ENCODE measurements at places on chromosomes 7 and 10.

DNA sequence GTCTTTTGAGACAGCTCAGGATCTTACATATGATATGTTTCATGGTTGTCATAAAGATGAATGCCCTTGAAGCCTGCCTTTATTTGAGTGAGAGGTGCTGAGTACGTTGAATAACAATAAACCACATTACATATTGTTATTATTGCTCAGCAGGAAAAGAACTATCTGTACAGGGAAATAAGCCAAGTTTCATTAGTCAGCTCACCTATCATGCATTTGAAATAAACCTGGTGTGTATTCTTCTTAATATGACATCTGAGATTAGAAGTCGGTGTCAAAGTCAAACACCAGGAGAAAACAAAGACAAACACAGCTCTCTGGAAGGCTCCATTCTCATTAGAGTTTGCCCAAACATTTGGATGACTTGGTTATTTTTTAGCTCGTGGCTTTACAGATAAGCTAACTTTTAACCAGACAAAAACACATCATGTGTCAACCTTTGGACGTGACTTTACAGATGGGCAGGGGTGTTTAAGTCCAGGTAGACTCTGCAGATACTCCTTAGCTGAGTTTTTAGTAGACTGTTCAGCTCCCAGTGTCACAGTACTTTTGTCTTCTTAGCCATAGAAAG, 71.2 kb upstream of the AOAH start:
- DNase-seq: no peak

- no peak for DNase-seq
Observed at GRCh38 chr10:24118246-24118645, 90.7 kb upstream of the KIAA1217 start.

DNA sequence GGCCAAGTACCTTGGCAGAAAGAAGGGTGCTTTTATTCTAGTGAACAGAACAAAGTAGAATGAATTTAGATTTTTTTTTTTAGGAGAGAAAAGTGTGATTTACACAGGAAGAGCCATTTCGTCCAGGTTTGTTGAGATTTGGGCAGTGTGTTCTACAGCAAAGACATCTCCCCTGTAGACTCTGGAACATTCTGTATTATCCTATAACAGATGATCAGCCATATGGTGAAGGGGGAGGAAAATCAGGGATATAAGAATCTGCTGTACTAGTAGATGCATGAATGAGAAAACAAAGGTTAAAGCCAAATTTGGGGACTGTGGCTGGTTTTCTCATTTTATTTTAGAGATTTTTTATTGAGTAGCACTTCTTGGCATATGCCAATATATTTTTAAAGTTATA, 453.7 kb upstream of the LRRTM3 start:
- no peak for DNase-seq

DNA sequence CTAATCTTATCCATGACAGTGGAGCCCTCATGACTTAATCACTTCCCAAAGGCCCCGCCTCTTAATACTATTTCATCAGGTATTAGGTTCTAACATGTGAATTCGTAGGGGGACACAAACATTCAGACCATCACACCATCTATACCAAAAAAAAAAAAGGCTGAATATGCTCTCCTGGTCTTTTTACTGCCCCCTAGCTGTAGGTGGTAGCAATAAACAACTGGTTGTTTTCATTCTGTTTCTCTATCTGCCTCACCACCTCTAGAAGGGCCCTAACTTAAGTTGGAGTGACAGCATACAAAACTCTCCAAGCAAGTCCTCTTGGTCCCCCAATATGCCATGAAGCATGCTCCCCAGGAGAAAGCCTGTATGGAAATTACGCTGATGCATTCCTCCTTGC, 94.1 kb downstream of the GRM8 start:
- peak; percentile 16 for DNase-seq

DNA sequence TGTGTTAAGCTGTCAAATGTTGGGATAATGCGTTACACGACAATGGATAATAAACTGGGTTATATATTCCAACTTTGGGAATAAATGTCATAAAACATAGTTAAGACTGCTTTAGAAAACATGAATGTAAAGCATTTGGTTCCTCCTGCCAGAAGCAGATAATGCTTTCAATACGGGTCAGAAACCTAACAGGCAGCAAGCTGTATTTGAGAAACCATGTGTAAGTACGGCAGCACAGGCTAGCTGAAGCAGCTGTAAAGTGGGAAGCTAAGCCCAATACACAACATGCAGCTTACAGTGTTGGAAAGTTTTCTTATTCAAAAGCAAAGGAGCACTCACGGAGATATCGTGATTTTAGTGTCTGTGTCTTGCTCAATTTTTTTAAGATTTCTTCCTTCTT, 46.5 kb downstream of the MALSU1 start:
- no peak for DNase-seq

DNA sequence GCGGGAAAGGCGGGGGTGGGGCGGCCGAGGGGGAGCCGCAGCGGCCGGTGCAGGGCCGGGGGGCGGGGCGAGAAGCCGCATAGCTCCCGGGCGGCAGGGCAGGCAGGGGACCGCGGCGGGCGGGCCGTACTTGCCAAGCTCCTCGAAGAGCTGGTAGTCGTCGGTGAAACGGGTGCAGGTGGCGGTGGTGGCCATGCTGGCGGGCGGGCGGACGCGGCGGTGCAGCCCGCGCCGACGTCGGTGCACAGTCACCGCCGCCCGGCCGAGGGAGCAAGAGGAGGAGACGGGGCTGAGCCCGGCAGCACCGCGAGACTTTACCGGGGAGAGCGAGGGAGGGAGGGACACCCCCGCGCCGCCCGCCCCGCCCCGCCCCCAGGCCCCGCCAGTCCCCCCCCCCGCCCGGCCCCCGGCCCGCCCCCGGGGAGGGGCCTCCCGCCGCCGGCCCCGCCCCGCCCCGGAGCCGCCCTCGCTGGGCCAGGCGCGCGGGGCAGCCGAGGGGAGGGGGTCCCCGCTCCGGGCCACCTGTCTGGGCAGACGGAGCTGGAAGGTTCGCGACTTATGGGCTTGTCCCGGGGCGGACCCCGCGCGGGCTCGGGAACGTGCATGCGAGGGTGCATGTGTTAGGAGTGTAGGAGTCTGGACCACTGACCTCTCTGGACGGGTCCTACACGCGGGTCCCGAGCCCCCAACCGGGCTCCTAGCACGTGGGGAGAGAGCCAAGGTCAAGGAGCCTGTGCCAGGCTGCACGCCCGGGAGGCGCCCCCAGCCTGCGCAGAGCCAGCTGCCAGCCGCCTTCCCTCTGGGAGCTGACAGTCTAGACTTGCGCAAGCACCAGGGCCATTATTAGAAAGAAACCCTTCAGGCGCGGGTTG, at the start of gene CAMK2G:
Gene CAMK2G (minus strand): TSS at position 289 of the 872 bp plus-strand sequence. CDS start 94 bp downstream, at position 195.
- DNase-seq: peak; percentile 89

- DNase-seq: no peak
Observed at GRCh38 chr7:99311702-99312101, 14.0 kb upstream of the ARPC1A start.

DNA sequence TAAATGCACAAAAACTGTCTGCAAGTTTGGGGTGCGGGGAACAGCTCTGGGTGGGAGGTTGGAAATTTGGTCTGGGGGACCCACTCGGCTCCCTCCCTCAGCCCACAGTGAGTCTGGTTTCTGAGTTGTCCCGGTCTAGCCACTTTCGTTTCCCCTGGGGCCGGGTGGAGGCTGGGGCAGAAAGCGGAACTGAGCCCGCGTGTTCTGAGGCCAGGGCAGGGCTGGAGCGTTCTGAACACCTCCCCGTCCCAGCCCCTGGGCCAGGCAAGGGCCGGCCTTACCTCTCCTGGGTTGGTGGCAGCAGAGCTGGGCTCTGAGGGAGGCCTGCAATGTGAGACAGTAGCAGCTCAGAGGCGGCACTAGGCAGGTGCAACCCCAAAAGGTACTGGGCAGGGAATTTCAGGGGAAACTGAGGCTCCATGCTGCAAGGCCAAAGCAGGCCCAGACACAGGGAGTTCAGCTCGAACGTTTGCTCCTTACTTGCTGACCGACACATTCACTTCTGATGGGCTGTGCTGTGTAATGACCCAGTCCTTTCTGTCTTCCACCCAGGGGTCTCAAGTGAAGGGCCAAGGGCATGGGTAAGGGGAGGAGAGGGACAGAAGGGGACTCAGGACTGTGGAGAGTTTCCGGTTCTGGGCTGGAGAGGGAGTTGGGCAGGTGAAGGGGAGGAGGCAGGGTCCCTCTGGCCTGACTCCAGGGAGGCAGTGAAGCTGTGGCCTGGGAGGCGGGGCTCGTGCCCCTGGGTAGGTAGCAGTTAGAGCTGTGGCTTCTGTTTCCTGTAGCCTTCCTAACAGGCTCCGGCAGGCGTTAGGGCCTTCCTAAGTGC, 3.0 kb downstream of the IRF5 start:
- DNase-seq: no peak

DNA sequence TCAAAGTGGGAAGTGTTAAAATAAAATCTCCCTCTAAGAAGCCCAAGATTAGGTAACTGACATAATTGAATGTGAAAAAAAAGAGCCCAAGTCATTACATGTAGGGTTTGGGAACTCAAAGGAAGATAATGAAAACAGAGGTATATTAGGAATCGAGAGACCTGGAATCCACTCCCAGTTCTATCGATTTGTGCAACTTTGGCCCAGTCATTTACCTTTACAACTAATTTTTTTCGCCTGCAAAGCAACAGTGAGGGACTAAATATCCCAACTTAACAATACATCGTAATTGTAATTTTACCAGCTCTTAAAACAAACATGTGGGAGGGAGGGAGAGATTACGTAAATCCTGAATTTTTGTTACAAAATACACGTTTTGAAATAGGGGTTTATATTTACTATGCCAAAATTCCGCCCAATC, 1.4 kb downstream of the MINDY3 start:
- DNase-seq: no peak

- DNase-seq: peak; percentile 20
Observed at GRCh38 chr7:86904949-86905834, 154.3 kb downstream of the ELAPOR2 start.

GRCh38 chr7:73865738-73866445, 4.9 kb downstream of the TMEM270 start:
- DNase-seq: peak; percentile 28

DNA sequence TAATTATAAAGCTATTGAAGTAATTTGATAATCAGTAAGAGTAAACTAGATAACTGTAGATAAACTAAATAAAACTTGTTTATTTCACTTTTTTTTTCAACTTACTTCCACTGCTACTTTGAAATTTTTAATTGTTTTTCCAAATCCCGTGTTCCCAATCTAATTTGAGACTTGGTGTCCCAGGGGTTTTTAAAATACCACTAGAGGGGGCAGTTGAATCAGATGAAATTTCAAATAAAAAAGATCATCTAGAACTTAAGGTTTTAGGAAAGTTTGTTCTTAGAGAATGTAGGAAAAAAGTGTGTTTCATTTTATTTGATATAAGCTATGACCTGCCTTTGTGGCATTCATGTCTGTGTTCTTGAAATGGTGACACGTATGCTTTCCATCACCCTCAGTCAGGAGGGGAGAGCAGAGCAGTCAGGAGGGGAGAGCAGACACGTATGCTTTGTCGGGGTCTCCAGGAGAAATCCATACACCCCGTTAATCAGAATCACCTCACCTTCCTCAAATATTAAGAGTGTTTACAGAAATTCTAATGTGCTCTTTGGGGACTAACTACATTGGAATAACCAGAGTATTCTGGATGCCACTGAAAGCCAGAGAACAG, 49.9 kb downstream of the C10orf67 start:
- DNase-seq: peak; percentile 14

- DNase-seq: no peak
Observed at GRCh38 chr10:131923038-131923756, 22.4 kb downstream of the PPP2R2D start.

DNA sequence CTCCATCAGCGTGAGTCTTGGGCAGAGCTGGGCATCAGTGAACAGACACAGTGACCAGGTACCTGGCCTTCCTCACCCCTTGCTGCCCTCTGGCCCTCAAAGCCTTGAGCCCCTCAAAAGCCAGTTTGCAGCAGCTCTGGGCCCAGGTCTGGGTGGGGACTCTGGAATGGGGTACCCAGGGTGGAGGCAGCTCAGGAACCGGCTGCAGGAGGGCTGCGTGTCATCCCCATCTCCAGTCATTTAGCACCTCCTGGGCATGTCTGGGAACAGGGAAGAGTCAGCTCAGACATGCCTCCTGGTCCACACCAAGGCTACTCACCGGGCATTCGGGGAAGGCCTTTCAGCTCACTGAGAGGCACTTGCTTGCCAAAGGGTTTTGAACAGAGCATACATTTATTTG, 503.3 kb downstream of the TCERG1L start:
- no peak for DNase-seq

GRCh38 chr10:79479283-79479909, 32.9 kb upstream of the EIF5AL1 start:
- DNase-seq: no peak

- peak; percentile 64 for DNase-seq
Observed at GRCh38 chr7:44534501-44534900, 6.6 kb downstream of the NPC1L1 start.

DNA sequence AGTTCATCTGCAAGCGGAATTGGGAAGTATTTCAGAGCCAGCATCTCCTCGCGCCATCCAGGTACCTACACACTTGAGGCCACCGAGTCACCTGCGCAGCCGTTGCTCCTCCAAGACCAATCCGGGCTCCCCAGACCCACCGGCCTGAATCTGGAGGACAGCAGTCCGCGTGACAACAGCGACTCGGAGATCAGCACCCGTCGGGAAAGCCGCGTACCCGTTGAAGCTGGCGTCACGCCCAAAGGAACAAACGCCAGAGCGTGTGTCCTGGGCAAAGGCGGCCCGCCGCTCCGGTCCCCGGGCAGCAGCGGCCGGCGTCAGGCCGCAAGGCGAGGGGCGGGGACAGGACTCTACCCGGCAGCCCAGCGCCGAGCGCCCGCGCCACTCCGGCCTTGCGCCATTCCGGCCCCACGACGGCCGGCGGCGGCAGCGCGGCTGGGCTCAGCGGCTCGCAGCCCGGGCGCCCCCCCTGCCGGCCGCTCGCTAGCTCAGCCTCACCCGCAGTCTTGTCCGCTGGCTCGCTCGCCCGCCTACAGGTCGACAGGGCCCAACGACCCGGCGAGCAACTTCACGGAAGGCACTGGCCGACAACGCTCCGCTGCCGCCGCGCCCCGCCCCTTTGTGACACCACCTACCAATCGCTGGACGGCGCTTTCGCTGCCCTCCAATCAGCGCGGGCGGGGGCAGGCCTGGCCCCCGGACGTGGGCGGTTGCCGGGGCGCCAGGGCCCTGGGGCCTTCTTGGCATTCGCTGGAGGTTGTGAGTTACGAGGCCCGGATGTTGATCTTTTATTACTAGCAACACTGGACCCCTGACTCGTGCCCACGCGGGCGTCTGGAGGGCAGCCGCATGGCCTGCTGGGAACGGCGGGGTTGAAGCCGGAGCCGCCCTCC, at the start of gene ZFAND4:
Gene ZFAND4 (minus strand): TSS at position 592 of the 893 bp plus-strand sequence. CDS start 9,047 bp downstream, outside the sequence.
- peak; percentile 96 for DNase-seq

DNA sequence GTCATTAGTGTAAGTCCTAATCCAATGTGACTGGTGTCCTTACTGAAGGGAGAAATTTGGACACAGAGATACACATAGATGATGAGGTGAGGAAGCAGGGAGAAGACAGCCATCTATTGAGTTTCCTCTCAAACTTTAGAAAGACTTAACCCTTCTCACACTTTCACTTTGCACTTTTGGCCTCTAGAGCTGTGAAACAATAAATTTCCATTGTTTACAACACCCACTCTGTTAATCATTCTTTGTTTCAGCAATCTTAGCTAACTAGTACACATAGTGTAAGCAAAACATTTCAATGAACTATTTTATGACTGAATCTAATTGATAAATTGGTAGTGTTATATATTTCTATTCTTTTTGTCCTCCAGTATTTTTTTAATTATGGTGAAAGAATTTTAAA, 1092.8 kb upstream of the POT1 start:
- DNase-seq: no peak

- no peak for DNase-seq
Observed at GRCh38 chr7:14521183-14521582, 381.4 kb downstream of the DGKB start.
